ENCODE measurements at places on chromosomes 4 and X. TPM values are rescaled to one million over a fixed set of nuclear protein-coding genes. Genes with fewer than 3 reads are reported as not detected.

DNA sequence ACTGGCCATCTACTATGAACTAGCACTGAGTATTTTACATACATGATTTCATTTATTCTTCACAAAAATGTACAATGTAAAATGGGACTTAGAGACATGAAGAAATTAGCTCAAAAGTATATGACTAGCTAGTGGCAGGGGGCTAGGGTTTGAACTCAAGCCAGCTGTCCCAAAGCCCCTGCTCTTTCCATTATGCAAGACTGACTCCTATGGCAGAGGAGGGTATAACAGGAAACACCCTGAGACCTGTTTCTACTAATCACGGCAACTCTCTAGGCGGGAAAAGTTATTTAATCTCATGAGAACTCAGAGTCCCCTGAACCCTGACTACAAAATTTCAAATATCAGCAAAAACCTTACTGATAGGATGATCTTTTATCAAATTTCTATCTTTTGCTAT is 150.6 kb downstream of the PRDM5 start:
- no peak overlapping the region for H3K27ac ChIP-seq
- peaks cover 3% of the 10 kb centered on the region for H3K27me3 ChIP-seq
- DNase-seq: no peak

DNA sequence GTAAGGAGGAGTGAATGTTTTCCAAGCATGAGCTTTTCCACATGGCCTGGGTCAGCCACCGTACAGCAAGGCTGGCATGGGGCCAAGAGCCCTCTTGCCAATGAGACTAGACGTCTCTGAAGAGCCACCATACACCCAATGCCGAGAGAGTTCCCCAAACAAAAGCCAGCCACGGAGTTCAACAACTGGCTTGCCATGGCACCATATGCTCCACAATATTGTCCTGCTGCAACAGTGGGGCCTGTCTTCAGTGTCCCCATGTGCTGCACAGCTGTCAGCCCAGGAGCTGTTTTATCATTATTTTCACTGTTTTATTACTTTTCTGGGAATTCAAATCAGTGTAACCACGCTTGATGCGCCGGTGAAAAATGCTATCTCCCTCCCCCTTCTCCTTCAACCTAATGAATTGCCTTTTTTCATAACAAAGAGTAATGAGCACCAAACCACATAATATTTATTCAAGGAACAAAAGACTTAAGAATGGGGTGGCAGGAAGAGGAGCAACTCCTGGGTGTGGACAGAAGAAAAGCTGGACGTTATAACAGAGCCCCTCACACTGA is 18.4 kb downstream of the MAML3 start:
- no peak overlapping the region for H3K27ac ChIP-seq
- H3K27me3 ChIP-seq: no peaks in the 10 kb centered on the region
- H3K36me3 ChIP-seq: no peaks in the 10 kb centered on the region
- H3K4me3 ChIP-seq: no peak overlapping the region

GRCh38 chrX:135632353-135632752 is 81.1 kb upstream of the CT45A1 start:
- no peaks in the 10 kb centered on the region for H3K4me1 ChIP-seq
- H3K27me3 ChIP-seq: peaks cover 2% of the 10 kb centered on the region
- no peak for DNase-seq

GRCh38 chr4:113977526-113977855 is 2.0 kb downstream of the ARSJ start:
- H3K27me3 ChIP-seq: peaks cover 42% of the 10 kb centered on the region
- no peaks in the 10 kb centered on the region for H3K36me3 ChIP-seq
- no peak for DNase-seq
- H3K4me3 ChIP-seq: no peak overlapping the region
- H3K4me1 ChIP-seq: peaks cover 18% of the 10 kb centered on the region

TNMD gene
- total RNA-seq: not detected

GRCh38 chrX:17462881-17463280 is 87.9 kb downstream of the NHS start:
- H3K27ac ChIP-seq: no peak overlapping the region
- H3K27me3 ChIP-seq: no peaks in the 10 kb centered on the region
- no peak overlapping the region for H3K4me3 ChIP-seq
- no peaks in the 10 kb centered on the region for H3K36me3 ChIP-seq

CSAG1 gene
- not detected for total RNA-seq

DNA sequence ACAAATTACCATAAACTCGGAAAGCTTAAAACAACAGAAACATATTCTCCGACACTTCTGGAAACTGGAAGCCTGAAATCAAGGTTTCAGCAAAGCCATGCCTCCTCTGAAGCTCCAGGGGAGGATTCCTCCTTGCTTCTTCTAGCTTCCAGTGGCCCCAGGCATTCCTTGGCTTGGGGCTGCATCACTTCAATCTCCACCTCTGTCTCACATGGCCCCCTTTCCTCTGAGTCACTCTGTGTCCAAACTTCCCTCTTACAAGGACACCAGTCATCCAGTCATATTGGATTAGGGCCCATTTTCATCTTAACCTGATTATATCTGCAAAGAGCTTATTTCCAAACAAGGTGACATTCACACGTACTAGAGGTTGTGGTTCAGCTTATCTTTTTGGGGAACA is 17.3 kb downstream of the PARM1 start:
- no peaks in the 10 kb centered on the region for H3K27me3 ChIP-seq
- H3K4me3 ChIP-seq: no peak overlapping the region
- H3K27ac ChIP-seq: no peak overlapping the region
- no peak for DNase-seq
- H3K36me3 ChIP-seq: no peaks in the 10 kb centered on the region
- H3K4me1 ChIP-seq: no peaks in the 10 kb centered on the region

GC gene
- total RNA-seq: not detected

PASD1 gene
- not detected for total RNA-seq

- no peak for DNase-seq
- no peak overlapping the region for H3K4me3 ChIP-seq
- H3K27ac ChIP-seq: no peak overlapping the region
- H3K27me3 ChIP-seq: no peaks in the 10 kb centered on the region
- H3K4me1 ChIP-seq: no peaks in the 10 kb centered on the region
- H3K36me3 ChIP-seq: no peaks in the 10 kb centered on the region
Measured at GRCh38 chrX:88378406-88378805, 368.6 kb upstream of the CPXCR1 start.

Measured in activated CD4-positive, alpha-beta T cell treated with anti-CD3 and anti-CD28 coated beads, Interleukin-2, amount 10 ng/mL, durations not matched to agents 7 days and 5 days (primary cell).